Astrocyte (in vitro differentiated cells and primary cell): ENCODE measurements at places on chromosomes 12 and 14.
A peak's percentile ranks its signal among the peaks of the same experiment; 100 is the strongest.

- no peak for DNase-seq
Observed at GRCh38 chr12:113519464-113520307, 48.0 kb upstream of the LHX5 start.

DNA sequence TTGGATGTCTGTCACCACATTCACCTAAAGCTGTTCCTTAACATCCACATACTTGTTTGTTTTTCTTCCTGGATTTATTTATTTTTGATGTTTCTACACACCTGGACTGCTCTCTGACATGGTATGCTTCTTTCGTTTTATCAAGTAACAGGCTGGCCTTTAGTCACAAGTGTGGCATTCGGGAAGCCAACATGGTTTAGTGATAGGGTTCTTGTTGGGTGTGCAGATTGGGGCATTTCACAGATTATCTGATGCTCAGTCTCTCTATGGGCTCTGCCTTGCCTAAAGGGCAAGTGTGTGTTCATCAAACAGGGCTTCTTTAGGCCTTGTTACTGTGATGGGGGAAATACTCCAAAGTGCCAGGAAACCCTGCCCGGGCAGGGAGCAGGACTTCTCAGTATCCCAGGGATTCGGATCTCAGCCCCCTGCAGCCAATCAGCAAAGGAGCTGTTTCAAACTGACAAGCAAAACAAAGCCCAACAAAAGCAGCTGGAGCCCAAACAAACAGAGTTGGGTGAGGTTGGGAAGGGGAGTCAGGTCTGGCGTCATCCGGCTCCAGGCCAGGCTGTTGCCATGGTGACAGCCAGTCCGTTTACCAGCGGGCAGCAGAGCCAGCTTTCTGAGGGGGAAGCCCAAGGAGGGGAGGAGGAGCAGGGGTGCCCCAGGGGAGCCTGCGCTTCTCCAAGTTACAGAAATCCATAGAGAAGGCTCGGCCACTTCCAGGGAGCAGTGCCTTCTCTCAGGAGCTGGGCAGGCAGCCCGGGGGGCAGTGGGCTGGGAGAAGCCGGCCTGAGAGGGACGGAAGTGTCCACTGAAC is 31.9 kb downstream of the FOS start:
- DNase-seq, result peak; percentile 79

- DNase-seq, result no peak
Observed at GRCh38 chr12:66387117-66387516, 84.8 kb downstream of the HELB start.

DNA sequence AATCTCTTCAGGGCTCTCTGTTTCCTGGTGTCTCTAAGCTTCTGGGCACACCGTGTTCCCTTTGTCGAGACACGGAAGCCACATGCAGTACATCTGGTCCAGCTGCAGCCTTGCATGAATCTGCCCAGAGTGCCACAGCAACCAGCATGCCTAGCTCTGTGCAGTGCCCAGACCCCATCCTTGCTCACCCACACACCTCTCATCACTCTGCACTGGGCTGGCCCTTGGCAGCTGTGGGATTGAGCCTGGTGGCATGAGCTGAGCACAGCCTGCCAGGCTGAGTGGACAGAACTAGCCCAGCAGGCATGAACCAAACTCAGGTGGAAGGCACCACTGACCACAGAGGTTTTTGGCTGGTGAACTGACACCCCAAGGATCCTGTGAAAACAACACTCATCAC is 279.9 kb downstream of the ATXN7L3B start:
- DNase-seq, result no peak

DNA sequence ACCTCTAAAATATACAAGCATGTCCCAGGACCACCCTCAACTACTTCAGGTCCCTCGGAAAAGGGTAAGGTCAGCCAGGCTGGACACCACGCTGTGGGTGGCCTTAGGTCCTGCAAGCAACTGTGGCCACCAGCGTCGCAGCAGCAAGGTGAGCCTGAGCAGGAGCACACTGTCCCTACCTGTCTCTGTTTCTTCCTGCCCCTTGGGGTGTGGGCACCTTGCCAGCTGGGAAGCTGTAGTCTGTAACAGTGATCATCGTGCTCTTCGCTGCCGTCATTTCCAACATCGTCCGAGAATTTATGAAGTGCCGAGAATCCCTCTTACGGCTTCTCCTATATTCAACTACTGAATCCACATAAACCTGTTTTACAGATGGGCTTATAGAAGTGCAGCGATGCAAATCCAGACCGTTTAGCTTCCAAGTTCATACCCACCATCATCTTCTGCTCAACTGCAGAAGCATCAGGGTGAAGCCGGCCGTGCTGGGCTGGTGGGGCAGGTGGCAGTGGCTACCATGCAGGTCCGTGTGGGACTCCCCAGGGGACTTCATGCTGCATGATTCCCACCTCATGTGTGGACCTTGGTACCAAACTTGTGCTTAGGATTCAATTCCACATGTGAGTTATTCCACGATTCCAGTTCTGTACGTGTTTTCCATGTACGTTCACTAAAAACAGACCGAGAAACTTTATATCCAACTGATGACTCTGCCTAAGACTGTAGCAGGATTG is 361.3 kb upstream of the SFSWAP start:
- DNase-seq, result no peak

GRCh38 chr12:87376722-87377121 is 652.5 kb downstream of the C12orf50 start:
- no peak for DNase-seq

DNA sequence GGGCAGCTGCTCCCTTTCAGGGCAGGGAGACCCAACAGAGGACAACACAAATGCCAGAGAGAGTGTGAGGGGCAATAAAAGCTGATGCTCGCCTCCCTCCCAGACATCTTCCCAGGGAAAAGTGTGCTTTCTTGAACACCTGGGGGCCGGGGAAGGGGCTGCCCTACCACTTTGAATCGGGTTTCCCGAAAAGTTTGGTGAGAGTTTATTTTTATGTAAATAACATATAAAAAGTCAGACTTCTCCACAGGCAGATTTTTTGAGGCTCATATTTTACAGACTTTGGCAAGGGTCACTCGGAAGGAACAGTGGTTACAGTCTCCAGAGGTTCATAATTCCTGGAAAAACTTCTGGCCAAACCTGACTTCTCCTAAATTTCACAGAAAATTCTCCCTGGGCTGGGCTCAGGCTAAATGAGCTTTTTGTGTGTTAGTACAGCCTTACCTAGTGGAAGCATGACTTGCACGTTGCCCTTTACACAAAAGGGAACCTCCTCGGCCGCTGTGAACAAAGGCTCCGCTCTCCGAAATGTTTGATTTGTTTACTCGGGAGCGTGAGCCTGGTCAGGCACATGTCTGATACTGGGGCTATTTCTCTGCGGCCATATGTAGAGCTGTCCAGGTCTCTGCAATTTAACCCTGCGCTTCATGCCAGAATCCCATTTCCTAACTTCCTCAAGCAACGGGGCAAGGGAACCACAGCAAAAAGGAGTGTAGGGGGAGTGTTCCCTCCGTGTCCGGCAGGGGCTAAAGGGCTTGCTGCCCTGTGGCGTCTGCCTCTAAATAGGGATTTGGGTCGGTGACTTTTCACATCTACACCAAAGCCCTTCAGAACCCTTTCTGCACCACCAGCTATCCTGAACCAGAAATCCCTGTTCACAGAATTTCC is 3.4 kb downstream of the RTL1 start:
- no peak for DNase-seq

- DNase-seq, result no peak
Observed at GRCh38 chr12:28390206-28390605, 199.9 kb downstream of the CCDC91 start.

DNA sequence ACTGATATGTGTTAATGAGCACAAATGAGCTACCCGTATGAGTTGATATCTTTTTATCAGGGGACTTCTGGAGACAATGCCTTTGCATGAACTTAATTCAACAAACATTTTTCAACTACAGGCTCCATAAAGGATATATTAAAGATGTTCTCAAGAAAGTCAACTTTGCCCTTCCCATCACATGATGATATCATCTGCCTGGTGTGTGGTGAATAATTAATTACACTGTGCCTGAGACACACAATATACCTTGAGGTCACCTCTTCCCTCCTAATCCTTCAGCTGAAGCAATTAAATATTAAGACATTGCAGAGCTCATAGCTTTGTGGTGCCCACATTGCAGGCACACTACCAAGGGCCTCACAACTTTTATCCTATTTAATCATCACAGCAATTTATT is 22.3 kb upstream of the NTF3 start:
- DNase-seq, result no peak

GRCh38 chr12:70784042-70784668 is 136.4 kb downstream of the PTPRR start:
- no peak for DNase-seq
